ENCODE measurements at places on chromosomes 6 and 20. TPM values are rescaled to one million over a fixed set of nuclear protein-coding genes. Genes with fewer than 3 reads are reported as not detected.

The FOXA2 gene
- total RNA-seq: 21.7 TPM

- peaks cover 6% of the 10 kb centered on the region for H3K4me1 ChIP-seq
- no peaks in the 10 kb centered on the region for H3K27me3 ChIP-seq
- H3K36me3 ChIP-seq: no peaks in the 10 kb centered on the region
Measured at GRCh38 chr6:168045706-168046620, 33.0 kb downstream of the FRMD1 start.

DNA sequence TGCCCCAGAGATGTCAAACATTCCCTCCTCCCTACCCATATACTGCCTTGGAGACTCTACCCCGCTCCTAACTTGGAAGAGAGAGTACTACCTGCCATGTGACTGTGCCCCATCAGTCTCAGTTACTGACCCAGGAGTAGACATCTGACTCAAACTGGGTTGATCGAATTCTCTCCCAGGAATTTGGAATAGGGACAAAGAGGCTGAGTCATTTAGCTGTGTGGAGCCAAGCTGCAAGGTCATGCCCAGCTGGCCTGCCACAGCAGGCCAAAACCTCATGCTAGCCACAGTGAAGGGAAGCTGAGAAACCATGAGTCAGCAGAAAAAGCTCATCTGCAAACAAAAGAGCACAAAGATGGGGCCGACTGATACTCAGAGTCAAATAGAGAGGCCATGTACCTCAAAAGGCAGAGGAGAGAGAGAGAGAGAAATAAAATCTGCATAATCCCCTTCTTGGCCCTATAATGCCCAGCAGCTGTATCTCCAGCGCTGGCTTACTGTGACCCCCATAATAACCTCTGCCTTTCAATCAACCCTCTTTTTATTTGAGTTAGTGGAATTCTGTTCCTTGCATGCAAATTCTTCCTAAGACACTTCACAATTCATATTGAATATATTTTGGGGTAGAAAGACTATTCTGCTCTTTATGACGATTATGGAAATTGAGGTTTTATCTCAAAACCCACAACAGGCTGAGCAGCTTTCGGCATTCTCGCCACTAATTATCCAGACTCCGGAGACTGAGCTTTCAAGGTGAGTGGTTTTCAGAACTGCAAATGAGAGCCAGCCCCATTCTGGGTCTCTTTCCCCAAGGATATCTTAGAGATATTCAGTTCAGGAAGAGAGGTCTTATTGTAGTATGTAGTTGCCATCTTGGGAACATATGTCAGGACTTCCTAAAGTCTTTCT, 21.4 kb upstream of the AKIRIN2 start:
- H3K36me3 ChIP-seq: no peaks in the 10 kb centered on the region
- peaks cover 4% of the 10 kb centered on the region for H3K4me1 ChIP-seq
- peak; percentile 70 for DNase-seq
- H3K27me3 ChIP-seq: no peaks in the 10 kb centered on the region
- H3K4me3 ChIP-seq: no peak overlapping the region
- H3K27ac ChIP-seq: no peak overlapping the region

DNA sequence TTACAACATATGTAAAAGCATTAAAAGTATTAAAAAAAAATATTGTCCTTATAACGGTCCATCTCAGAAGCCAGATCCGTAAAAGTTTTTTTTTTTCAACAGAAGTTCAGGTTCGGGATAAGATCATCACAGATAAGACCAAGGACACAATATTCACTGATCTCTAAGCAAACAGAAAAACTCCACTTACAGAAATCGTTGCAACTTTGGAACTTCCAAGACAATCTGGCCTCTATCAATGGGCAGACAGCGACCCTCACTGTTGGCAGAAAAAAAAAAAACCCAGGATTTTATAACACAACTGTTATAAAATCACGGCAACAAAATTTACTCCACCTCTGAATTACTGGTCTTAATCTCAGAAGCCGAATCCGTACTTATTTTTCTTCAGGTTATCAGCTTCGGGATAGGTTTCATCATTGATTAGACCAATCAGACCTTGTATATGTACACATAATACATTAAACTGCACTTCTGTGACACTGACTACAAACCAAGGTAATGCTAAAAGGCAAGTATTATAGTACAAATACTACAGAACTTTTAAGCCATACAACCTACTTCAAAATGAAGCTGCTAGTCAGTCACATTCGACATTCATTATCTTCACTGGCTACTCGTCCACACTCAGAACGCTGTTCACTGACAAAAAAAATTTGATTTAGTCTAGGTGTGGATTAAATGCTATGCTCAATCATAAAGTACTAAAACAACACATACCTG, 34.7 kb upstream of the SYNCRIP start:
- H3K27me3 ChIP-seq: no peaks in the 10 kb centered on the region
- peak overlapping the region; percentile 91 for H3K4me3 ChIP-seq
- no peak for DNase-seq
- H3K4me1 ChIP-seq: peaks cover 29% of the 10 kb centered on the region
- peaks cover 12% of the 10 kb centered on the region for H3K36me3 ChIP-seq
- peak overlapping the region; percentile 96 for H3K27ac ChIP-seq

GRCh38 chr6:32742374-32742773, 1.2 kb downstream of the HLA-DQA2 start:
- no peak overlapping the region for H3K4me3 ChIP-seq
- DNase-seq: no peak
- no peak overlapping the region for H3K27ac ChIP-seq
- H3K4me1 ChIP-seq: no peaks in the 10 kb centered on the region

GRCh38 chr20:50655311-50655880, 35.9 kb downstream of the RIPOR3 start:
- H3K27me3 ChIP-seq: no peaks in the 10 kb centered on the region
- H3K36me3 ChIP-seq: no peaks in the 10 kb centered on the region
- peaks cover 6% of the 10 kb centered on the region for H3K4me1 ChIP-seq

GRCh38 chr6:148530394-148530953, 187.8 kb downstream of the SASH1 start:
- peaks cover 83% of the 10 kb centered on the region for H3K36me3 ChIP-seq
- DNase-seq: no peak
- H3K27ac ChIP-seq: peak overlapping the region; percentile 77
- H3K4me3 ChIP-seq: no peak overlapping the region
- H3K27me3 ChIP-seq: no peaks in the 10 kb centered on the region

The NKX2-4 gene
- not detected for total RNA-seq

The MACROD2 gene
- total RNA-seq: 78.2 TPM

DNA sequence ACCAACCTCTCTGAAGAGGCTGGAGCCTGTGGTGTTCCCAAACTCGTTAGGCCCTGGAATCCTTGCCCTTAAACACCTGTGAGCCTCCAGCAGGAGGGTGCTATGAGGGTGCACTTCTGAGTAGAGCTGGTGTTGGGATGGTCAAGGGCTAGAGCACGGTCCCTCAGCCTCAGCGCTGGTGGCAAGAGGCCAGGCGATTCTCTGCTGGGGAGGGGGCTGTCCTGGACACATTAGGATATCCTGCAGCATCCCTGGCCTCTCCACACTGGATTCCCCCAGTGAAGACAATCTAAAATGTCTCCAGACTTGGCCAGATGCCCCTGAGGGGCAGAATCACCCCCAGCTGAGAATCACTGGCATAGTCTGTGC, 157.8 kb downstream of the SYCP2 start:
- no peaks in the 10 kb centered on the region for H3K4me1 ChIP-seq
- no peaks in the 10 kb centered on the region for H3K36me3 ChIP-seq
- no peak for DNase-seq
- H3K4me3 ChIP-seq: no peak overlapping the region

GRCh38 chr20:41615110-41615509, 3.1 kb downstream of the CHD6 start:
- no peak overlapping the region for H3K4me3 ChIP-seq
- peaks cover 35% of the 10 kb centered on the region for H3K4me1 ChIP-seq
- no peak overlapping the region for H3K27ac ChIP-seq
- no peak for DNase-seq
- no peaks in the 10 kb centered on the region for H3K27me3 ChIP-seq
- H3K36me3 ChIP-seq: no peaks in the 10 kb centered on the region

The SYCP2L gene
- total RNA-seq: 0.58 TPM
